A673 (cell line): ENCODE measurements at places on chromosomes 13 and 19. TPM values are rescaled to one million over a fixed set of nuclear protein-coding genes. Genes with fewer than 3 reads are reported as not detected.

- DNase-seq, result no peak
Measured at GRCh38 chr13:92300651-92301050, 902.2 kb downstream of the GPC5 start.

GRCh38 chr13:80497439-80497838, 156.5 kb upstream of the SPRY2 start:
- DNase-seq, result no peak

- no peak for DNase-seq
Measured at GRCh38 chr13:45216193-45216592, 15.3 kb upstream of the KCTD4 start.

LRFN3 gene
- 14.6 and 15.5 TPM in 2 replicates for total RNA-seq

- DNase-seq, result peak; percentile 64
Measured at GRCh38 chr19:47240996-47241918, 10.3 kb upstream of the BBC3 start.

SIGLEC5 gene
- not detected in 2 replicates for total RNA-seq

GRCh38 chr19:55305491-55305890, 19.6 kb downstream of the TMEM150B start:
- peak; percentile 64 for DNase-seq

CD22 gene
- total RNA-seq, result not detected in 2 replicates

CBLC gene
- not detected in 2 replicates for total RNA-seq

GRCh38 chr19:54462655-54463530, 685 bp downstream of the LENG9 start:
- peak; percentile 84 for DNase-seq

GRCh38 chr13:110961959-110962358, 47.1 kb upstream of the ANKRD10 start:
- DNase-seq, result no peak

INSL3 gene
- not detected in 2 replicates for total RNA-seq

DNA sequence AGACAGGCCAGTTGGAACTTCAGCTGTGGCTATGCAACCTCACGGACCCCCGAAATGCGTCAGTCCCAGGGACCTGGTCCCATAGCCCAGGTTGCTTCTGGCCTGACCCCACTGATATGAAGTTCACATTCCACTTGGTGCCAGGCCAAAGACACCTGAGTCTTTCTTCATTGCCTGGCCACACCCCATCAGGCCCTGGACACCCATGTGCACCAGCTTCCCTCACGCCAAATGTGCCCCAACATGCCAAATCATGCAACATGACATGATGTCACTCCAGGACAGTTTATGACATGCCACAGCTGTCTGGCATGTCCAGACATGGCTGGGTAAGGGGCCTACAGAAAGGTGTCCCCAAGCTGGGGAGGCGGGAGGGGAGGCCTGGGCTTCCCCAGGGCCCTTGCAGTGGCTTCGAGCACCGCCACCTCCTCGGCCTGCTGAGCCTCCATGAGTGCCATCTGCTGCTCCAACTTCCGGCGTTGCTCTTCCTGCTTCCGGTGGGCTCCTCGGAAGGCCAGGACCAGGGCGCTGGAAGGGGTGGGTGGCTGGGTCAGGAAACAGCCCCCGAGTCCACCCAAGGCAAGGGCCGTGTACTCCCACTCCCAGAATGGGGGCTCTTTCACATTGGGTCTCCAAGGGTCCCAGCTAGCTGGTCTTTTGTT, 4.3 kb upstream of the NR2F6 start:
- DNase-seq, result no peak

DNA sequence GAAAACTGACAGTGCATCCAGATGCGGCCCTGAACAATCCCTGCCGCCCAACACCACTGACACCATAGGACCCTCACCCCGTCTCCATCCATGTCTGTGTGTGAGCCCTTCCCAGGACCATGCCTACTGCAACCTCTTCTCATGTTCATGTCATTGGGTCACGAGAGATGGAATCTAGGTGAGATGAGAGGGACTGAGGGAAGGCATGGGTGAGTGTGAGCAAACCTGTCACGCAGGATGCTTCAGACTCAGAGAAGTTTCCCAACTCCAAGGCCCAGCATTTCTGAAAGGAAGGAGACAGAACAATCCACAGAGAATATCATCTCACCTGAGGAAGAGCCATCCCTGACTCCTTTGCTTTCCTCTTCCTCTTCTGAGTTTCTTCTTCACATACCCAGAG, 5.7 kb downstream of the ZNF888 start:
- DNase-seq, result no peak

GRCh38 chr13:76016799-76017400, 380.8 kb downstream of the LMO7 start:
- DNase-seq, result peak; percentile 48

ZNF586 gene
- 18.2 and 19.5 TPM in 2 replicates for total RNA-seq

CGB5 gene
- not detected in 2 replicates for total RNA-seq

COX7A1 gene
- total RNA-seq, result not detected in 2 replicates

- peak; percentile 95 for DNase-seq
Measured at GRCh38 chr13:59542303-59542702, 621.4 kb downstream of the DIAPH3 start.

- no peak for DNase-seq
Measured at GRCh38 chr13:85091631-85092234, 707.5 kb downstream of the SLITRK6 start.

DNA sequence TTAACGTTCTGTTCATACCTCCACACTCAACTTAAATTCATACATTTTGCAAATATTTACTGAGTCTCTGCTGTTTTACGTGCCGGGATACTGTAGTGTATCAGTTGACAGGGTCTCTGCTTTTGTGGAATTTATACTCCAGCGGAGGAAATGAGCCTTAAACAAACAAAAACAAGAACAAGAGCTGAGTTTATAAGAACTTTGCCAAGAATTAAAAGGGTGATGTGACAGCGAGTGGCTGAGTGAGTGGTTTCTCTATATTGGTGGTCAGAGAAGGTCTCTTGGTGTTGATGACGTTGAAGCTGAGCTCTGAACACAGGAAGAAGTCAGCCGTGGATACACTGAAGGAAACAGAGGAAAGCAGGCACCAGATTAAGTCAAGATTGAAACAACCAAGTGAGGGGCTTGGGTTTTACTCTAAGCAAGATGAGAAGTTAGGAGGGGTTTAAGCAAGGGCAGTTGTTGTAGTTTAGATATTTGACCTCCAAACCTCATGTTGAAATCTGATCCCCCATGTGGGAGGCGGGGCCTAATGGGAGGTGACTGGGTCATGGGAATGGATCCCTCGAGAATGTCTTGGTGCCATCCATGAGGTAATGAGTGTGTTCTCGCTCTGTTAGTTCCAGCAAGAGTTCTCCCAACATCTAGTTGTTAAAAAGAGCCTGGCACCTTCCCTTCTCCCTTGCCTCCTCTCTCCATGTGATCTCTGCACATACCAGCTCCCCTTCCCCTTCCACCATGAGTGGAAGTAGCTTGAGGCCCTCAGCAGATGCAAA, 248.3 kb downstream of the DCLK1 start:
- no peak for DNase-seq

- DNase-seq, result no peak
Measured at GRCh38 chr13:23651887-23652286, 81.7 kb downstream of the TNFRSF19 start.
